NCI-H345 (cell line): ENCODE measurements at places on chromosomes 11 and 22.

GRCh38 chr11:133747409-133747808, 97.9 kb downstream of the SPATA19 start:
- no peak for DNase-seq

DNA sequence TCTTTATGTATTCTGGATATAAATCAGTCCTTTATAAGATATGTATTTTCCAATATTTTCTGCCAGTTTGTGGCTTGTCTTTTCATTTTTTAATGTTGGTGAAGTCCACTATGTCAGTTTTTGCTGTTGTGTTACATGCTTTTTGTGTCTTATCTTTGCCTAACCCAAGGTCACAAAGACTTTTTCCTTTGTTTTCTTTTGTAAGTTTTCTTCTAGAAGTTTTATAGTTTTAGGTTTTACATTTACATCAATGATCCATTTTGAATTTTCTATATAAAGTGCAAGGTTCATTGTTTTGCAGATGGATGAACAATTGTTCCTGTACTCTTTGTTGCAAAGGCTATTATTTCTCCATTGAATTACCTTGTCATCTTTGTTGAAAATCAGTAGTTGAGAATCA, 69.3 kb downstream of the UVRAG start:
- DNase-seq: no peak

GRCh38 chr11:7436657-7437056, 48.6 kb upstream of the OLFML1 start:
- no peak for DNase-seq

DNA sequence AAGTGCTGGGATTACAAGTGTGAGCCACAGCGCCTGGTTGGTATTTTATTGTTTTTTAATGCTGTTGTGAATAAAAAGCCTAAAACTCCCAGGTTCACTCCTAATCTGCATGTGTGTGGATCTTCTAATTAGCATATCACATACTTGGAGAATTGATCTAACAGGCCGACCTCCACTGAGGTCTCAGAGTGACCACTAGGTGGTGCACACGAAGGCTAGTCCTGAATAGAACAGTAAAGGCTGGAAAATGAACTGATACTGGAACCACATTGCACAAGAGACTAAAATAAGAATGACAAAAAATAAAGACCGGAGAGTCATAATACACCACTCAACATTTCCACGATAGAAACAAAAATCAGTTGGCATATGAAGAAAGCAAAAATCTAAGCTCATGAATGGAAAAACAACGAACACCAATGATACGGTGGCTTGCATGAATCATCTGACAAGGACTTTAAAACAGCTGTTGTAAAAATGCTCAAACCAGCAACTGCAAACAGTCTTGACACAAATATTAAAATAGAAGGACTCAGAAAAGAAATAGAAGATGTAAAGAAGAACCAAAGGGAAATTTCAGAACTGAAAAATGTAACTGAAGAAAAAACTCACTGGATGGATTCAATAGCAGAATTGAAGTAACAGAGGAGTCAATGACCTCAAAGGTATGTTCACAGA, 19.2 kb downstream of the PIM3 start:
- DNase-seq: peak; percentile 14

- no peak for DNase-seq
These were observed 9.9 kb downstream of the RAB36 start for GRCh38 chr22:23155143-23155542.

GRCh38 chr22:23752750-23753149, 1.5 kb downstream of the VPREB3 start:
- no peak for DNase-seq

DNA sequence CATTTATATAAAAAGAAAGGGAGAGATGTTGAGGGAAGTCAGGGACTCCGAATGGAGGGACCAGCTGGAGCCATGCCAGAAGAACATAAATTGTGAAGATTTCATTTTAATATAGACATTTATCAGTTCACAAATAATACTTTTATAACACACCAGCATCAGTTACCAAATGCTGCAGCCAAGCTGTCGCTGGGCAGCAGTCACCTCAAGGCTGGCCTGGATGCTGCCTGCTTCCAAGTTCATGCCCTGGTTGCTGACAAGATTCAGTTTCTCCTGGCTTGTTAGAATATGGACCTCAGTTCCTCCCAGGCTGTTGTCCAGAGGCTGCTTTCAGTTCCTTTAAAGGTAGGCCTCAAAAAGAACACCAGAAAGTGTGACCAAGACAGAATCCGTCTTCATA, 30.8 kb upstream of the ALDH3B2 start:
- DNase-seq: no peak

- DNase-seq: no peak
These were observed 70.4 kb downstream of the TRMU start for GRCh38 chr22:46405901-46406300.

- DNase-seq: no peak
These were observed 52.2 kb downstream of the PRDM10 start for GRCh38 chr11:129950101-129951091.

- DNase-seq: no peak
These were observed 387.4 kb upstream of the CADM1 start for GRCh38 chr11:115891581-115891980.

- DNase-seq: no peak
These were observed 13.7 kb upstream of the C11orf96 start for GRCh38 chr11:43928721-43929120.
